ENCODE measurements at places on chromosomes 5 and 9. TPM values are rescaled to one million over a fixed set of nuclear protein-coding genes. Genes with fewer than 3 reads are reported as not detected.

The ANKRD31 gene
- total RNA-seq, result under 0.01 TPM

The GHR gene
- 11.8 TPM for total RNA-seq

The PCDHB3 gene
- total RNA-seq, result 0.20 TPM

The CYLC2 gene
- not detected for total RNA-seq

The SH2D3C gene
- 0.37 TPM for total RNA-seq

The LRRC19 gene
- total RNA-seq, result not detected

The OR1N1 gene
- not detected for total RNA-seq

The RHOBTB3 gene
- total RNA-seq, result 71.9 TPM

The TMEM215 gene
- total RNA-seq, result not detected

The PRR7 gene
- total RNA-seq, result 26.1 TPM

The CBY3 gene
- total RNA-seq, result not detected

The ANKRD18B gene
- not detected for total RNA-seq

The SLCO6A1 gene
- not detected for total RNA-seq

The GABRA6 gene
- total RNA-seq, result not detected

The RFK gene
- total RNA-seq, result 15.4 TPM

The AGXT2 gene
- not detected for total RNA-seq

The IL9 gene
- total RNA-seq, result not detected

The ADAMTSL2 gene
- not detected for total RNA-seq

The AFAP1L1 gene
- total RNA-seq, result 8.2 TPM

The SLC25A2 gene
- total RNA-seq, result 0.39 TPM

The PMPCA gene
- total RNA-seq, result 54.4 TPM

The MGAT1 gene
- 78.3 TPM for total RNA-seq

The LECT2 gene
- total RNA-seq, result not detected

The FOXE1 gene
- total RNA-seq, result not detected

The RUFY1 gene
- 36.2 TPM for total RNA-seq

The FSTL4 gene
- not detected for total RNA-seq

The LURAP1L gene
- total RNA-seq, result 28.9 TPM

The LMNB1 gene
- total RNA-seq, result 95.8 TPM

The RANBP3L gene
- total RNA-seq, result not detected

The HSPB3 gene
- total RNA-seq, result not detected

The SCGB3A2 gene
- total RNA-seq, result not detected

The QRFP gene
- total RNA-seq, result not detected

The PDCD1LG2 gene
- total RNA-seq, result 8.2 TPM

The OTP gene
- not detected for total RNA-seq

The PROB1 gene
- total RNA-seq, result 0.73 TPM

The IL3 gene
- total RNA-seq, result not detected

The TRIM41 gene
- 14.5 TPM for total RNA-seq

The KCNN2 gene
- not detected for total RNA-seq

The SPINK4 gene
- not detected for total RNA-seq

All from subcutaneous preadipocyte (primary cell).